ENCODE measurements at places on chromosomes 6 and 20. TPM values are rescaled to one million over a fixed set of nuclear protein-coding genes. Genes with fewer than 3 reads are reported as not detected.

- H3K4me3 ChIP-seq = no peak overlapping the region
- H3K27me3 ChIP-seq = peaks cover 3% of the 10 kb centered on the region
- peak overlapping the region; percentile 83 for H3K27ac ChIP-seq
- peaks cover 7% of the 10 kb centered on the region for H3K36me3 ChIP-seq
- H3K4me1 ChIP-seq = peaks cover 45% of the 10 kb centered on the region
- no peak for DNase-seq
Measured at GRCh38 chr6:73514746-73515110, 6.1 kb downstream of the EEF1A1 start.

GRCh38 chr20:32780749-32781655, 18.8 kb downstream of the DNMT3B start:
- H3K4me1 ChIP-seq = no peaks in the 10 kb centered on the region
- H3K4me3 ChIP-seq = no peak overlapping the region
- H3K27me3 ChIP-seq = peaks cover 3% of the 10 kb centered on the region
- no peak overlapping the region for H3K27ac ChIP-seq
- H3K36me3 ChIP-seq = no peaks in the 10 kb centered on the region

- no peaks in the 10 kb centered on the region for H3K36me3 ChIP-seq
- peaks cover 12% of the 10 kb centered on the region for H3K27me3 ChIP-seq
- H3K27ac ChIP-seq = no peak overlapping the region
- H3K4me1 ChIP-seq = no peaks in the 10 kb centered on the region
- H3K4me3 ChIP-seq = no peak overlapping the region
Measured at GRCh38 chr20:3733119-3733995, 872 bp downstream of the HSPA12B start.

GRCh38 chr6:108945681-108946159, 97.5 kb downstream of the ARMC2 start:
- H3K27ac ChIP-seq = no peak overlapping the region
- no peaks in the 10 kb centered on the region for H3K27me3 ChIP-seq
- no peaks in the 10 kb centered on the region for H3K36me3 ChIP-seq
- no peak overlapping the region for H3K4me3 ChIP-seq
- peaks cover 69% of the 10 kb centered on the region for H3K4me1 ChIP-seq
- no peak for DNase-seq

DNA sequence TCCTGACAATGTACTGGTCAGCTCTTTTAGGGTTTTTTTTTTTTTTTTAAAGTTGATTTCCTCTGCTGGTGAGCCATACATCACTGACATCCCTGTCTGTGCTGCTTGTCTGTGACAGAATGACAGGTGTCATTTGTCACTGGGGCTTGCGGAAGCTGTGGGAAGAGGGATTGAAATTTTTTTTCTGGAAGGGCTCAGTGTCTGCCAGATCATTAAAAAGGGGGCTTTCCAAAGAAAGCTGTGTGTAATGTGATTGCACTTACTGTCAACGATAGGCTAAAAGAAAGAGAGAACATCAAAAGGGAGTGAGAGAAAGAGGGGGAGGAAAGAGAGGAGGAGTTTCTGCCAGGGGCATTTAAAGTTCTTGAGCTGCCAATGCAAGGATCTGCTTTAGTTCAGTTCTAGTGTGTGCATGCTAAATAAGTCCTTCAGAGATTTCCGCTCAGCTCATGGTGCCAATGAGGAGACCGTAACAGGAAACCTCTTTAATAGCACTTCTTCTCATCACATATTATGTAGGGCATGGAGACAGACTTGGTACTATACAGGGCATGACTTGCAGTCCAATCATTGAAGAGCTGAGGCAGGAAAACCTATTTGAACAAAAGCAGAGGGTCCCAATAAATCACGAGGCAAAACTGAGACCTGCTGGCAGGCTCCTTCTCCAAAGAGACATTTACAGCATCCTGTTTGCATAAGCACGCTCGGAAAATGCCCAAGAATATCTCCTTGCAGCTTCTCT, 177.2 kb downstream of the TSHZ2 start:
- H3K27me3 ChIP-seq = peaks cover 5% of the 10 kb centered on the region
- H3K4me1 ChIP-seq = no peaks in the 10 kb centered on the region
- H3K4me3 ChIP-seq = no peak overlapping the region
- no peak overlapping the region for H3K27ac ChIP-seq
- H3K36me3 ChIP-seq = no peaks in the 10 kb centered on the region

GRCh38 chr6:131642987-131643611, 6.0 kb downstream of the ENPP3 start:
- H3K27me3 ChIP-seq = no peaks in the 10 kb centered on the region
- H3K27ac ChIP-seq = no peak overlapping the region
- DNase-seq = no peak
- no peak overlapping the region for H3K4me3 ChIP-seq
- H3K4me1 ChIP-seq = no peaks in the 10 kb centered on the region

GRCh38 chr6:147201885-147202515, 2.2 kb upstream of the STXBP5 start:
- H3K36me3 ChIP-seq = no peaks in the 10 kb centered on the region
- H3K4me1 ChIP-seq = peaks cover 31% of the 10 kb centered on the region
- H3K27me3 ChIP-seq = peaks cover 19% of the 10 kb centered on the region
- no peak for DNase-seq
- peak overlapping the region; percentile 95 for H3K4me3 ChIP-seq

DNA sequence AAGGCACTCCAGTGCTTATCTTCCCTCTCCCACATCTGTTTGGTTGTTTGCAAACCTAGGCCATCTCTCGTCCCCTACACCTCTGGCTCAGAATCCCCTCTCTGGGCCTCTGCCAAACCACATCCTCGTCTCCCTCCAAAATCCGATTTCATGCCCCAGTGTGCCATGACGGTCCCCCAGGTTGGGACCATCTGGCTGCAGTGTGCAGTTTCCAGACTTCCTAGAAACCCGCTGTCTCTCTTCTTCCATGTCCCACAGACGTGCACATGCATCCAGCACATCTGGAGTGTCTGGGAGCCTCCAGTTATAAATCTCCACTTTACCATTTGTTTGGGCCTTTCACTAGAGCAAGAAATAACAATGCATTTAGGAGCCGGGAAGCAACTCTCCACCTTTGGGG, 316.2 kb downstream of the KIF16B start:
- no peak overlapping the region for H3K4me3 ChIP-seq
- H3K27me3 ChIP-seq = no peaks in the 10 kb centered on the region
- no peak overlapping the region for H3K27ac ChIP-seq
- no peaks in the 10 kb centered on the region for H3K4me1 ChIP-seq
- no peak for DNase-seq
- no peaks in the 10 kb centered on the region for H3K36me3 ChIP-seq

GRCh38 chr6:36660771-36661471, 17.6 kb upstream of the CDKN1A start:
- no peaks in the 10 kb centered on the region for H3K4me1 ChIP-seq
- peaks cover 7% of the 10 kb centered on the region for H3K27me3 ChIP-seq
- no peak for DNase-seq
- no peak overlapping the region for H3K27ac ChIP-seq
- no peaks in the 10 kb centered on the region for H3K36me3 ChIP-seq

DNA sequence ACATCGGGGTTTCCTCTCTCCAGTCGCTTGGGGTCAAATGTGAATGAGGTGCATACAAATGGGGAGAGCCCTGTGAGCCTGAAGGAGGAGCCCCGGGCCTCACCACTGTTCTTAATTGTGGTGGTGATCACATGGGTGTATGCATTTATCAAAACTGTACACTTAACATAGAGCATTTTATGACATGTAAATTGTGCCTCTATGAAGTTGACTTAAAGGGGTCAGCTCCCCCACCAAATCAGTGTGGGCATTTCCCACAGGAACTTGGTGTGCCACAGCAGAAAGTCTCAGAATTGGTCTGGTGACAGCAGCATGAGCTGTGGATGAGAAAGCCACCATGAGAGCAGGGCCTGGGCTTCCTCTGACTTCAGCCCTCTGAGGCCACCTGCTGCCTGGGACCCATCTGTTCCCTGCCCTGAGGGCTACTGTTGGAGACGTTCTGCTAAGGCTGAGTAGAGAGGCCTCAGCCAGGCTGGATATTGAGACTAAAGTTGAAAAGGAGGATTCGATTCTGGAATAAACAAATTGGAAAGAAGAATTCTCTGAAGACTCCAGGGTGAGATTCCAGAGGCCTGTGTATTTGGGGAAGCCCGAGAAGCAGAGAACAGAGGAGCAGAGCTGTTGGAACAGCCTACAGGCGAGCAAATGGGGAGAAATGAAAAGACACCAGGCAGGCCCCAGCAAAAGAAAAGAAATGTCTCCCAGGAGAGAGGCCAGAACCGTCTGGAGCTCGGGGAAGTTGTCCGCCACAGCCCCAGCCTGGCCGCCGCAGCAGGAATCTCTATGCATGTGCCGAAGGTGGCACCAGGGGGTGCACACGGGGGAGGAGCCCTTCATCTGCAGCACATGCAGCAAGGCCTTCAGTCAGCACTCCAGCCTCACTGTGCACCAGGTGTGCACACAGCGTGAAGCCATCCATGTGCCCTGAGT, 37.6 kb upstream of the XRN2 start:
- no peak for DNase-seq
- H3K4me3 ChIP-seq = no peak overlapping the region
- H3K36me3 ChIP-seq = no peaks in the 10 kb centered on the region
- no peaks in the 10 kb centered on the region for H3K4me1 ChIP-seq
- no peak overlapping the region for H3K27ac ChIP-seq
- H3K27me3 ChIP-seq = peaks cover 11% of the 10 kb centered on the region

- no peak for DNase-seq
- no peak overlapping the region for H3K4me3 ChIP-seq
- H3K36me3 ChIP-seq = peaks cover 13% of the 10 kb centered on the region
- H3K27me3 ChIP-seq = peaks cover 2% of the 10 kb centered on the region
- H3K4me1 ChIP-seq = no peaks in the 10 kb centered on the region
Measured at GRCh38 chr20:10661261-10661660, 12.5 kb downstream of the JAG1 start.

GRCh38 chr20:50188879-50189680, 1.6 kb upstream of the CEBPB start:
- peak overlapping the region; percentile 2 for H3K27ac ChIP-seq
- no peaks in the 10 kb centered on the region for H3K36me3 ChIP-seq
- peaks cover 19% of the 10 kb centered on the region for H3K4me1 ChIP-seq
- peaks cover 16% of the 10 kb centered on the region for H3K27me3 ChIP-seq
- no peak overlapping the region for H3K4me3 ChIP-seq

- DNase-seq = no peak
- H3K27ac ChIP-seq = no peak overlapping the region
- no peaks in the 10 kb centered on the region for H3K27me3 ChIP-seq
- peaks cover 10% of the 10 kb centered on the region for H3K4me1 ChIP-seq
- no peak overlapping the region for H3K4me3 ChIP-seq
Measured at GRCh38 chr20:11935212-11936154, 17.8 kb downstream of the BTBD3 start.

DNA sequence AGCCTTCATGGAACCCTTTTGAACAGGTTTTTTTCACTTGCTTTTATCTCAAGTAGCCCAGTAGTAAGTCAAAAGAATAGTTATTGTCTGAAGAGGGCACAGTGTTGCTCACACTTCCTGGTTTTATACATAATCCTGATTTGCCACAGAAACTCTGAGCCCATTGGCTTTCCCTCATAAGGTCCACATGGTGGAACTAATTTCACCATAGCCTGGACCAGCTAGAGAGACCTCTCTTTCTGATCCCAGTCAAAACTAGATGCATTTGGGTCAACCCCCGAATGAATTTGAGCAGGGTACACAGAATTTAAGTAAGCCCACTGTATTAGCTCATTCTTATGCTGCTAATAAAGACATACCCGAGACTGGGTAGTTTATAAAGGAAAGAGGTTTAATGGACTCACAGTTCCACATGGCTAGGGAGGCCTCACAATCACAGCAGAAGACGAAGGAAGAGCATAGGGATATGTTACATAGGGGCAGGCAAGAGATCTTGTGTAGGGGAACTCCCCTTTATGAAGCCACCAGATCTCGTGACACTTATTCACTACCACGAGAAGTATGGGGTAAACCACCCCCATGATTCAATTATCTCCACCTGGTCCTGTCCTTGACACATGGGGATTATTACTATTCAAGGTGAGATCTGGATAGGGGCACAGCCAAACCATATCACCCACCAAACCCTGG, 6.2 kb downstream of the RWDD2A start:
- H3K27me3 ChIP-seq = peaks cover 2% of the 10 kb centered on the region
- H3K4me1 ChIP-seq = peaks cover 9% of the 10 kb centered on the region
- H3K36me3 ChIP-seq = no peaks in the 10 kb centered on the region
- no peak overlapping the region for H3K27ac ChIP-seq
- DNase-seq = no peak
- H3K4me3 ChIP-seq = no peak overlapping the region

DNA sequence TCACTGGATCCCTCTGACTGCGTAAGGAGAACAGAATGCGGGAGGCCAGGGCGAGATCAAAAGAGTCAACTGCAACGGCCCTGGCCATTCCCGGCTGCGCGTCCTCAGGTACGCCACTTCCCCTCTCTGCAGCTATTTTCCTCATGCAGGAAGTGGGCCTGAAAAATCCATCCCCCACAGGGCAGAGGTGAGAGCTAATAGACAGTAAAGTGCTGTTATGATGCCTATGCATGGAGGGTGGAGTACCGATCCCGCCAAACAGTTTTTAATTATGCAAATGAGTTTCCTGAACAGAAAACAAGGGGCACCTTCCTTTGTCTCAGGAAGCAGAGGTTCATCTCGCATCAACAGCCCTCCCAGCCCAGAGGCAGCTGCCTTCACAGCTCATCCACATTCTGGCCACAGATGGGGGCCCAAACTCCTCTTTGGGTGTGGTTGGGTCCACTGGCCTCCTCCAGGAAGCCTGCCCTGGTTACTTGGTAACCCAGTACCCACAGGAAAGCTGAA, 9.3 kb downstream of the PREX1 start:
- H3K4me1 ChIP-seq = no peaks in the 10 kb centered on the region
- H3K36me3 ChIP-seq = peaks cover 11% of the 10 kb centered on the region
- H3K27me3 ChIP-seq = peaks cover 9% of the 10 kb centered on the region
- DNase-seq = peak; percentile 48

GRCh38 chr20:32149566-32150170, 40.2 kb downstream of the TM9SF4 start:
- no peak for DNase-seq
- H3K4me1 ChIP-seq = peaks cover 2% of the 10 kb centered on the region
- peaks cover 24% of the 10 kb centered on the region for H3K36me3 ChIP-seq
- no peak overlapping the region for H3K27ac ChIP-seq
- H3K27me3 ChIP-seq = peaks cover 2% of the 10 kb centered on the region

GRCh38 chr6:82984720-82985119, 80.9 kb downstream of the UBE3D start:
- H3K4me1 ChIP-seq = no peaks in the 10 kb centered on the region
- no peak for DNase-seq
- no peak overlapping the region for H3K4me3 ChIP-seq
- H3K27me3 ChIP-seq = no peaks in the 10 kb centered on the region
- peaks cover 5% of the 10 kb centered on the region for H3K36me3 ChIP-seq

- no peak overlapping the region for H3K4me3 ChIP-seq
- no peaks in the 10 kb centered on the region for H3K4me1 ChIP-seq
- DNase-seq = no peak
- peaks cover 3% of the 10 kb centered on the region for H3K27me3 ChIP-seq
- H3K27ac ChIP-seq = no peak overlapping the region
Measured at GRCh38 chr6:2510316-2510715, 240.4 kb downstream of the MYLK4 start.

- no peak for DNase-seq
- peak overlapping the region; percentile 92 for H3K4me3 ChIP-seq
- H3K27me3 ChIP-seq = no peaks in the 10 kb centered on the region
- H3K27ac ChIP-seq = peak overlapping the region; percentile 73
- no peaks in the 10 kb centered on the region for H3K36me3 ChIP-seq
Measured at GRCh38 chr6:132511210-132511830, 1.6 kb downstream of the STX7 start.

GRCh38 chr20:33729101-33729500, 2.7 kb upstream of the ZNF341 start:
- no peak overlapping the region for H3K27ac ChIP-seq
- H3K27me3 ChIP-seq = peaks cover 14% of the 10 kb centered on the region
- no peaks in the 10 kb centered on the region for H3K36me3 ChIP-seq

- H3K36me3 ChIP-seq = peaks cover 11% of the 10 kb centered on the region
- H3K27me3 ChIP-seq = no peaks in the 10 kb centered on the region
- DNase-seq = no peak
- no peak overlapping the region for H3K4me3 ChIP-seq
Measured at GRCh38 chr6:108353853-108354252, 59.0 kb downstream of the AFG1L start.

The TAGAP gene
- polyA plus RNA-seq = 84.4 TPM

The RAB32 gene
- 6.3 TPM for polyA plus RNA-seq

The TBXT gene
- not detected for polyA plus RNA-seq

The LPA gene
- not detected for polyA plus RNA-seq

The RAB44 gene
- polyA plus RNA-seq = not detected

The C20orf144 gene
- polyA plus RNA-seq = 0.22 TPM
